ENCODE measurements at places on chromosomes 4 and X.

- no peak for DNase-seq
These were observed 31.0 kb upstream of the HTRA3 start for GRCh38 chr4:8238515-8239053.

GRCh38 chrX:118961866-118962560 is 12.4 kb upstream of the LONRF3 start:
- no peak for DNase-seq

- no peak for DNase-seq
These were observed 30.6 kb upstream of the MANBA start for GRCh38 chr4:102791318-102791835.

DNA sequence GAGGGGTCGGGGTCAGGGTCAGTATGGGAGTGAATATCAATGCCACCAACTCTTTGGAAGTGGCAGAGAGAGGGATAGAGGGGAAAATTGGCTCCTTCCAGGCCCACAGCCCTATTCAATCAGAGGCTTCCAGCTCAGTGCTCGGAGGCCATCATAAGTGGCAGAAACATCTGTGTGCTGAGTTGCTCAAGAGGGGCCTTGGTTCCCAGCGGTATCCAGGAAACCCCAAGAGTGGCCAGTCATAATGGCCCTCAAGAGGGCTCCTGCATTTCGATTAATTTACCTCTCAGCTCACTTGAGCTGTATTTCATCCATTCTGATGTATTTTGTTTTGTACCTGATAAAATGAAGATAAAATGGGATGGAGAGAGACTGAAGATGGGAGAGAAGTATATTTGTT is 154.3 kb upstream of the EOLA2 start:
- peak; percentile 65 for DNase-seq

GRCh38 chr4:165472943-165473676 is 94.3 kb downstream of the CPE start:
- no peak for DNase-seq

- no peak for DNase-seq
These were observed 55.7 kb downstream of the BTC start for GRCh38 chr4:74738464-74739143.
